ENCODE measurements at places on chromosomes 4 and X.
A peak's percentile ranks its signal among the peaks of the same experiment; 100 is the strongest.

- DNase-seq: no peak
These were observed 8.8 kb upstream of the CDK16 start for GRCh38 chrX:47209508-47210238.

DNA sequence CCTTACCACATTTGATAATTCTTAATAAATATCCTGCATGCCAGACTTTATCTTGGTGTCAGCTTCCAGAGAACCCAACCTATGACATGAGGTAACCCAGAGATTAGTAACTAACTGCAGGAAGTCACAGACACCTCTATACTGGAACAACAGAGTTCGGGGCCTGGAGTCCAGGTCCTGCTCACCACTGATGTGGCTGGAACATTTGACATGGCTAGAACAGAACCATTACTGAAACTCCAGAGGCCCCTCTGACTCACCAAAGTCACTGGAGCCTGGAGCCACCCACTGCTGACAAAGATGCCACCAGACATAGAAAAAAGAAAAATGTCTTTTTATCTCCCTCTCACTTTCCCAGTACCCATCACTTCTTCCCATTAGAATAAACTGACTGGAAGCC, 403.7 kb downstream of the MID1IP1 start:
- DNase-seq: no peak

GRCh38 chr4:71558248-71558647, 219.4 kb downstream of the SLC4A4 start:
- no peak for DNase-seq

DNA sequence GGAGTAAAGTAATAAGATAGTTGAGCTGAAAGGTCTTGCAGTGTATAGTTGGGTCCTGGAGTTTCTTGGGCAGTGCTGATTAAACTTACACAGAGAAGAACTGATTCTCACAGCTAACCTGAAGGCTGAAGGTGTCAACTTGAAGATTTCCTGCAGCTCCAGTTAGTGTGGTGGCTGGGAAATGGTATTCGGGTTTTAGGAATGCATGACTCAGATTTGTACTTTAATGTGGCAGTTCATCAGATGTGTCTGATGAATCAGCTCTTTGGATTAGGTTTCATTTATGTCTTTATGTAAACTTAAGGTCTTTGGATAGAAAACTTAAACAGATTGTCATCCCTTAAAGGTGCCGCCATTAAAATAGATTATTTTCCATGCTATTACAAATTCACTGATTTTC, 200.0 kb downstream of the IL1RAPL1 start:
- DNase-seq: peak; percentile 65

DNA sequence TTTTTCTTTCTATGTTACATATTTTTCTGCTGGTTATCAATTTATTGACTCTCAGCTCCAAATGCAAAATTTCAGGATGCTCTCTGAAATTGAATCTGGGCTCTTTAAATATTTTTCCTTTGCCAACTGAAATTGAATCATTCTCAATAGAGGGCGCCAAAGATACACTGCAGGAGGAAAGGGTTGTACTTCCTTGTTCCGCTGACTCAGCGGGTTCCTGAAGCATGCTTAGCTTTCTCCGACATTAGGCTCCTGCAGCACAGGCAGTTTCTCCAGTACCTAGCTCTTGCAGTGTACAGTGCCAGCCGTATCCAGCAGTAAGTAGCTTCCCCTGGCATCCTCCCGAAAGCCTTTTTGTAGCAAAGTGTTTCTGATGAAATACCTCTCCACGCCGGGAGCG, 28.8 kb upstream of the CFAP47 start:
- DNase-seq: no peak

DNA sequence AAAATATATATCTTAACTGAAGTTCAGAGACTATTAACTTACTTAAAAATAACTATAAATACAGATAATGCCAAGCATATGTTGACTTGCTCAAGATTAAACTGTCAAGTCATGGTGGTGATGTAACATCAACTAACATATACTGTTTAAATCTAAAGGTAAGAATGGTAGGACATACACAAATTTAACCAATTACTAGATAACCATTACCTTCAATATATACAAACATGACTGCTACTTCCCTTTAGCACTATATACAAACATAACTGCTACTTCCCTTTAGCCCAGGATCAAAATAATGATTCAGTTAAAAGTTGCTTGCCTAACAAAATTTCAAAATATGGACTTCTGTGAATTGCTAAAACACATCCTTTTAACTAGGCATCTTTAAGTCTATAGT, 14.9 kb downstream of the HNRNPD start:
- DNase-seq: no peak

- DNase-seq: no peak
These were observed 317.4 kb downstream of the IQCM start for GRCh38 chr4:149498246-149498645.

GRCh38 chrX:148902581-148902980, 402.2 kb downstream of the AFF2 start:
- no peak for DNase-seq

DNA sequence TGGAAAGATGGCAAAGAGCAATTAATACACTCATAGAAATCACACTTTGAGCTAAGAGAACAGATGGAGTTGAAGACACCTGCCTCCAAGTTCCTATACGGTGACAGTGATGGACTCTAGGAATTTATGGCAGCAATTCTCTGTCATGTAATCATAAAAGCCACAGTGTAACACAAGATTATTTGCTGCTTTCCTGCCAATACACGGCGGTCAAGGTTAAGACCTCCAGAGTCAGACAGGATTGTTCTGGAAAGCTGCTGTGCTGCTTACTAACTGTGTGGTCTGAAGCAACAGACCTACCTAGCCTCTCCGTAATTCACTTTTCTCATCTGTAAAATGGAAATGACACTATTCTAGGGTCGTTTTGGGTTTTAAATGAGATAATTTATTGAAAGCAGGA, 14.6 kb upstream of the KIT start:
- DNase-seq: no peak

DNA sequence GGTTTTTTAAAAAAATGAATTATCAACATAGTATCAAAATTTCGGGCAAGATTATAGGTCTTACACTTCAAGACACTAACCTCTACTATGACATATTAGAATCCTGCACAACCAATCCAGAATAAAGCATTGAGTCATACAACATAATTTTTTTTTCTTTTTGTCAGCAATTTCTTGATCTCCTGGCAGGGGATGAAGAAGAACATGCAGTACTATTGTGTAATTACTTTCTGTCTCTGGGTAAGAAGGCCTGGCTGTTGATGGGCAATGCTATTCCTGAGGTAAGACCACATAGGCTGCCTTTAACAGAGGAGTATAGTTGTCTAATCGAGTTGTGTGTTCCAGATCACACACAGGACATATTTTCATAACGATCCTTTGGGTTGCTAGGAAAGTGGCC, 67.5 kb downstream of the FBXL5 start:
- no peak for DNase-seq

DNA sequence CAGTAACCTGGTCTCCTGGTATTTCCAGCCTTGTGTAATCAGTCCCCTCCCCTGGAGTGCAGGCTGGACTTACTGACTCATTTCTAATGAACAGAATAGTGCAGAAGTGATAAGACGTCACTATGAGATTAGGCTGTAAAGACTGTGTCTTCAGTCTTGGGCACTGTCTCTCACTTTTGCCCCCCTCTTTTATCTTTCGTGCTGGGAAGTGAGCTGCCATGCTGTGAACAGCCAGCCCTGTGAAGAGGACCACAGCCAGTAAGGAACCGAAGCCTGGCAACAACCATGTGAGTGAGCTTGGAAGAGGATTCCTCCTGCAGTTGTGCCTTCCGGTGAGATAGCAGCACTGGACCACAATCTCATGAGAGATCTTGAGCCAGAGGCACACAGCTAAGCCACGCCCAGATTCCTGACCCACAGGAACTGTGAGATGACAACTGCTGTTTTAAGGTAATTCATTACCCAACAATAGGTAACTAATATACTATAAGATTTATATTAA, 67.5 kb upstream of the GPR34 start:
- DNase-seq: no peak

- DNase-seq: no peak
These were observed 400.6 kb downstream of the PABPC4L start for GRCh38 chr4:133800966-133801365.

DNA sequence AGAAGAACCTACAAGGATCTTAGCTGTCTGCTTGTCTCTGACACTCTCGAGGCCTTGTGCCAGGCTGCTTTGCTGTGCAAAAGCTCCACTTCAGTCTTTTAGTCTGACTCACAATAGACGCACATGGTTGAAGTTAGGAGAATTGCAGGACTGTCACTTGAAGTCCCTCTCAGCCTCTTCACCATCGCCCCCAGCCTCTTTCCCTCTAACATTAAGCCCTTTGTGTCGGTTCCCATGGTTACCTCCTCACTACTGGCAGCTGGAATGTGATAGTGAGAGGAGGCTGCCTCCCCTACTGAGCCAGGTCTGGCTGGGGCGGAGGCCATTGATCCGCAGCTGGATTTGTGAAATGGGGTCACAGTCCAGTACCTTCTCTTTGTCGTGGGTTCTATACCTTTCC, 201.8 kb downstream of the SOWAHB start:
- no peak for DNase-seq

DNA sequence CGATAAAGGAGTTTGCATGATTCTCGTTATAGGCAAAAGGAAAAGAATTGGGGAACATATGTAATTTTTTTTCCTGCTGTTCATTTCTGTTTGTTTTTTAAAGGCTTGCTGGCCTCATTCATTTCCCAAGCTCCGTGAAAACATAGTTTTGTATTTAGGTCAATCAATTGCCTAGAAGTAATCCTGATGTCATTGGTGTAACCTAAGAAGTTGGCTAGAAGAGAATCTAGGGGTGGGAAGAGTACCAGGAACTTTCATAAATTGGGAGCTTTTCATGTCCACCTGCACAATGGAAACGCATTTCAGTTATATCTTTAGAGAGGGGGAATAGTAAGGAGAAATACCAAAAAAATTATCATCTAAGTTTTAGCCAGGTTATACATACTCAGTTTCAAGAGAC, 3.8 kb downstream of the RAPGEF2 start:
- no peak for DNase-seq

- DNase-seq: no peak
These were observed at the start of gene CXCL9 for GRCh38 chr4:76007089-76007862. Gene CXCL9 (minus strand): TSS chr4:76007509. CDS start chr4:76007449, 60 bp downstream.

GRCh38 chrX:11210415-11210801, 82.8 kb upstream of the AMELX start:
- DNase-seq: no peak

DNA sequence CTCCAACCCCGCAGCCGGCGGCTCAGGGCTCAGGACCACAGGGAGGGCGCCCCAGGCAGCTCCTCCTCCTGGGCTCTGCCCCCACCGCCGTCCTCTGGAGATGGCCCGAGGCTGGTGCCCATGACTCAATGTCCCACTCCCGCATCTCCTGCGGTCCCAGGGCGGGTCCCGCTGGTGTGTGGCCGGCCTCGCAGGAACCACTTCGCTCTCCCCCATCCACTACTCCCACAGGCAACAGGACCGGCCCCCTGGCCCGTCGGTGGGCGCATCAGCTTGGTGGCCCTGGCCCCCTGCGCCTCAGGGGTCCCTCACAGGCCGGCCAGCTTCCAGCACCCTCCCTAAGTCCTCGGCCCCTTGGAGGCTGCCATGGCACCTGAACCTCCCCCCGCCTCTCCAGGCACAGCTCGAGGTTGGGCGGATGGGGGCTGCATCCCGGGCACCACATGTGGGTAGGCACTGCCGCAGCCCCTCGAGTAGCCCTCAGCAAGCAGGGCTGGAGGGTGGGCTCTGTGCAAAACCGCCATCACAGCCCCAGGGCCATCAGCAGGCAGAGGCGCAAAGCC, 22.8 kb upstream of the SPON2 start:
- DNase-seq: no peak

- no peak for DNase-seq
These were observed 46.0 kb upstream of the CLNK start for GRCh38 chr4:10730590-10730989.

DNA sequence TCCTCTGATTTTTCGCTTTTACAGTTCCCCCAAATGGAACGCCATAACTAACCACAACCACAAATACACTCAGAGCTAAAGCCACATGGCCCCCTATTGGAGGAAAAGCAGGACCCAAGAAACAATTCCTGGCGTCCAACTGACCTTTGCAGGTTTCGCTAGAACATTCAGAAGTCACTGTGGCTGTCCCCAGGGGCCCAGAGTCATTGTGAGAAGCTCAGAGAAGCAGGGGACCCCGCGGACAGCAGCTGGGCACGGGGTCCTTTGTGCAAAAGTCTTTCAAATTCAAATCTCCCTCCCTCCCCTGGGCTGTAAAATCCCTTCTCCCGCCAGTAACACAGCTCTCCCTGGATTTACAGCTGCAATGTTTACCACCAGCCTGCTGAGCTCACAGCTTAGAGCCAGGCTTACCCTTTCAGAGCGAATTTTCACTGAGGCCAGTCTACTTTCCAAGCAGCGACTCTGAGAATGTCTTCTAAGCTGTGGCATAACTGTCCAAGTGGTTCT, 214.8 kb downstream of the CRLF2 start:
- no peak for DNase-seq

DNA sequence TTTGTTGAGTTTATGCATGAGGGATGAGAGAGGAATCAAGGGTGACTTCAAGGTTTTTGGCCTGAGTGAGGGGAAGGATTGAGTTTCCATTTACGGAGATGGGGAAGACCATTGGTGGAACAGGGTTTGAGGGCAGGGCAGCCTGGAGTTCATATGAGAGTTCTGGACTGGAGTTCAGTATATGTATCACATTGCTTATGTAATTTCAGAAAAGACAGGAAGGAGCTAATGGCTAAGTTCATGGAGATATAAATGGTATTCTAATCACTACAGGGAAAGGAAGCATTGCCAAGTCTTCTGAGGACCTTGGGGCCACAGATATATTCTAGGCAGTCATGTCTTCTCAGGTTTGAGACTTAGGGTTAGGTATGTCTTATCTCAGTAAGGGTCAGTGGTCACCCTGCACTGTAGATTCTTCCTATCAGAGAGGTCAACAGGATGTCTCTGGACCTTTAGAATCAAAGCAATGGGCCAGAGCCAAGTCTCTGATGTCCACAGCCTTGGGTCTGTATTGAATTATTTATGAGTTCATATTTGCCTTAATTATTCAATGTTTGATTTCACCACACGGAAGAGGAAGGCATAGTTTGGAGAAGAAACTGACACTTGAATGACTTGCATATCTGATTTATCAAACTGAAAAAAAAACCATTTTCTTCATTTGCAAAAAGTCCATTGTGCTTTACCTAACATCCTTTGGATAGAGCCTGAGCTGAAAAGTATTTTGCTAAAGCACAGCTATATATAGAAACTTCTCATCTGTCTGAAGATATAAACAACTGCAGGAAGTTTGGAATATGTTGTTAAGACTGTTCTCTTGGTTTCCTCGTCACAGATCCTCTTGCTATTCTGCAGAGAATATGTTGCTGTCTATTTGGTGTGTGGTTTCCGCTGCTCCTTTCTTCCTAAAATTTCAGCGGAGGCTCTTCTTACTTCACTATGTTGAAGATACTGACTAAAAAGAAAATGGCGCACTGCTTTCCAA, 139.5 kb downstream of the PDGFRA start:
- no peak for DNase-seq

DNA sequence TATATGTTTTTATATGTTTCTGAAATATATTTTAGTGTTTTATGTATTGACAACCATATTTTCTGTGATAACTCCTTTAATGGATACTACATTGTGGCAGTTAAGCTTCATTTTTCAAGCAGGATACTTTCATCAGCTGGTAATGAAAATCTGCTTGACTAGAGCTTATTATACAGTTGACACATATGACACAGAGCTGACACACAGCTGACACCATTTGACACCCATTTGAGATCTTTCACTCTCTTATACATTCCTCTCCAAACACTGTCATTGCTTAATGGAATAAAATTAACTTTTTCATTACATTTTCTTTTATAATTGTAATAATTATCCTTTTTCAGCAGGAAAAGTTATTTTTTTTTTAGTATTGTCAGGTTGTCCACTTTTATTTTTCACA, 561.1 kb upstream of the NDST4 start:
- no peak for DNase-seq

- DNase-seq: no peak
These were observed 98.8 kb downstream of the KLHL4 start for GRCh38 chrX:87616371-87616770.
